ENCODE measurements at places on chromosomes 6 and 20.
A peak's percentile ranks its signal among the peaks of the same experiment; 100 is the strongest.

DNA sequence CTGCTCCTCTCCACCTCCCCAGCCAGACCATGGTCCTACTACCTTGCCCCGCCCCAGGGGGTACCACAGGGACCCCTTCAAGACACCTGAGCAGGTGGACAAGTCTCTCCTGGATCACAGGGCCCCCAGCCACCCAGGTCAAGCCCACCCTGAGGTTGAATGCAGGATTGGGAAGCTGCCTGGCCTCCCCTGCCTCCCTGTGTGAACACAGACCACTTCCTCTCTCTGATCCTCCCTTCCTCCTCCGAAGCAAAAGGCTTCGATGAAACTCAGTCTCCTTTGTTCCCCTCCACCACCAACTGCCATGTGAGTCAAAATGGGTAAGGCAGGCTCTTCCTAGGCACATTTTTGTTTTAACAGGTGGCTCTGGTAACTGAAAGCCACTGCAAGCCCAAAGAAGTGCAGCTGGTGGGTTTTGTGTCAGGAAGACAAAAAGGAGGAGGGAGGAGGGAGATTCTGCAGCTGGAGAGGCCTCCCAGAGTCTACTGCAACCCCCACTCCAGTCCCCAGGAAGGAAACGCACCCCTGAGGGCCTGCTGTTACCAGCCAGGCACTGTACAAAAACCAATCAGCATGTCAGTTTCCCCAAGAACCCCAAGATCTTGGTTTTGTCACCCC lies 5.4 kb downstream of the ADA start:
- DNase-seq, result no peak

- peak; percentile 75 for DNase-seq
These were observed 171.4 kb upstream of the ZNF337 start for GRCh38 chr20:25867776-25868649.

DNA sequence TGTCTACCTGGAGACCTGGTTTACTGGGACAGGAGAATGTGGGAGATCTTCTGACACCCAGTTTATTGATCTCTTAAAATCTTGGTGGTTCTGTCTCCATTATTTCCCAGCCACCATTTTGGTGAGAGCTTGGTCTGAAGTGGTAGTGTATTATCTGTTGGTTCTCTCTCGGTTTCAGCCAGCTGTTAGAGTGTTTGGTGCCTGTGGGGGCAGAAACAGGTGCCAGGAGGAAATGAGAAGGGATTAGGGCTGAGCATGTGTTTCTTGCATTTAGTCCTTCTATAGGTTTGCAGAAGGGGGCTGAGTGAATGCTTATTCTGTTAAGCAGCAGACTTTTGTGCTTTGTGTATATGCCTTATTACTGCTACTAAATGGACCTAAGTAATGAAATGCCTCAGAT lies 9.6 kb downstream of the JARID2 start:
- no peak for DNase-seq

GRCh38 chr6:113077794-113078193 lies 730.7 kb downstream of the RFPL4B start:
- no peak for DNase-seq

All from DMS79 (cell line).